Left ventricle myocardium inferior (tissue), 1 donor: ENCODE measurements at places on chromosomes 11 and 22.

DNA sequence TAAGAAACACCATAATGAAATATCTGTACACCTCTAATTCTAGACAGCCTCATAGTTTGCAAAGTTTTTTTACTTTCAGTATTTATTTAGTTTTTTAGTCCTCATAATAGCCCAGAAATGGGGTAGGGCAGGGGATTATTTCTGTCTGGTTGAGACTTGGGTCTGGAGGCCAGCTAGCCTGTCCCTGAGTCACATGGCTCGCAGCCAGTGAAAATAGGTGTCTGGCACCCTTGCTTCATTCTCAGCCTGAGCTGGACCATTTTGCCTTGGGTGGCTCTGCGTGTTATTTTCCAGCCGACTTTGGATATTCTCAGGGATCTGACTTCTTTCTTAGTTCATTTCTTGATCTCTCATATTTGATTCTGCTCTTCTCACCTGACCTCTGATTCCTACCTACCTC lies 123.9 kb upstream of the NARS2 start:
- DNase-seq = peak; percentile 66

GRCh38 chr11:876545-876944 lies 33.9 kb downstream of the TSPAN4 start:
- DNase-seq = peak; percentile 70

DNA sequence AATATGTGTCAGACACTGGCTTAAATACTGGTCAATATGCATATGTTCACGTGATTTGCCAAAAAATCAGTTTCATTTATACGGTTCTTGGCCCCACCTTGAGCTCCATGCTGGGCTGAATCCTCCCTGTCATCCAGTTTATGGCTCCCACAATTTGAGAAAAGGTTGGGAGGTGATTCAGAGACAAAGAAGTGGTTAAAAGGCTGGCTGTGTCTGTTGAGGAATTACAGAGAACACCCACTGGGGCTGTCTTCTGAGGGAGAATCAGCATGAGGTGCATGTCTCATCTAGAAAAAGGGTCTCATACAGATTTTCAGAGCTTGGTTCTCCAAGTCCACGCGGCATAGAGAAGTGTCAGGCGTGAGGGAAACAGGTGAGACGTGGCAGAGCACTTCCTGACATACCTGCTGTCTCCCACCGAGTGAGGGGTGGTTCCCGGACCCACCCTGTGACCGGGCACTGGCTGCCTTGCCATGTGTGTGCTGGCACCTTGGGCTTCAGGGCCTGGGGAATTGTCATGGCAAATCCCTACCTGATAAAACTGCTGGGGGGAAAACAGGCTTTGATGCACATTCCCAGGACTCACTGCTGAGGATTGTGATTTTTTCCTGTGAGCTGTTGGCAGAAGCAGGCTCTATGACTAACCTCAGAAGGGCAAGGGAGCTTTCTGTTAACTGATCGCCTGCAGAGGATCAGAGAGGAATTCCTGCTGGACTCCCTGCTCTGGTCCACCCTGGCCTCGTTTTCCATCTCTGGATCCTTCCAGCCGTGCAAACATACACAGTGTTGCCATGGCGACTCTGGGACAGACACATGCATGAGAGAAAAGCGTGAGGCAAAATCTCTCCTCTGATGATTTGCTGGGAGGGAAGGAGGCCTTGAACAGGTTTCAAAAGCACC lies 223.6 kb downstream of the ADAMTS15 start:
- peak; percentile 69 for DNase-seq

GRCh38 chr22:26548984-26549383 lies 36.7 kb upstream of the TFIP11 start:
- DNase-seq = no peak

GRCh38 chr22:29331658-29332300 lies 16.3 kb upstream of the RASL10A start:
- DNase-seq = no peak
